ENCODE measurements at places on chromosomes 13 and 19. TPM values are rescaled to one million over a fixed set of nuclear protein-coding genes. Genes with fewer than 3 reads are reported as not detected.

DNA sequence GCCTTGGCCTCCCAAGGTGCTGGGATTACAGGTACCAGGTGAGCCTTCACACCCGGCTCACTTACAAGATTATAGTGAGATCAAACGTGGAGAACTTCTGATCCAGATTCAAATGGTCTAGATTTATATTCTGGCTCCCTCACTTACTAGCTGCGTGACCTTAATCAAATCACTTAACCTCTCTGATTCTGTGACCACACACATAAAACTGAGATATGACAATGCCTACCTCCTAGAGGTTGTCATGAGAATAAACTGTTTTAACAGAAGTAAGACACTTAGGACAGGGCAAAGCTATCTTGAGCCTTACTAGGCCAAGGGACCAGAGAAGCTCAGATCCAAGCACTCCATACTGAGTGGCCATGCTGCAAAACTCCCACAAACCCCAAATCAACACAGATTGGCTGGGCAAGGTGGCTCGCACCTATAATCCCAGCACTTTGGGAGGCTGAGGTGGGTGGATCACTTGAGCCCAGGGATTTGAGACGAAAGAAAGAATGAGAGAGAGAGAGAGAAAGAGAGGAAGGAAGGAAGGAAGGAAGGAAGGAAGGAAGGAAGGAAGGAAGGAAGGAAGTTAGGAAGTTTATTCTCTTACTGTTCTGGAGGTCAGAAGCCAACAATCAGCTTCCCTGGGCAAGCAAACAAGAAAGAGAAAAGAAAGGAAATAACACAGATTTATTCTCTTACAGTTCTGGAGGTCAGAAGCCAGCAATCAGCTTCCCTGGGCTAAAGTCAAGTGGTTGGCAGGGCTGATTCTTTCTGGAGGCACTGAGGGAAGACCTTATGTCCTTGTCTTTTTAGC is 46.1 kb upstream of the MAP3K10 start:
- H3K27me3 ChIP-seq = peaks cover 2% of the 10 kb centered on the region
- H3K4me1 ChIP-seq = no peaks in the 10 kb centered on the region
- H3K4me3 ChIP-seq = no peak overlapping the region
- DNase-seq = no peak

OR7C1 gene
- 0.10 TPM for total RNA-seq

- no peak overlapping the region for H3K4me3 ChIP-seq
- no peak for DNase-seq
- no peak overlapping the region for H3K27ac ChIP-seq
Measured at GRCh38 chr13:21076253-21076652, 14.9 kb upstream of the LATS2 start.

DNA sequence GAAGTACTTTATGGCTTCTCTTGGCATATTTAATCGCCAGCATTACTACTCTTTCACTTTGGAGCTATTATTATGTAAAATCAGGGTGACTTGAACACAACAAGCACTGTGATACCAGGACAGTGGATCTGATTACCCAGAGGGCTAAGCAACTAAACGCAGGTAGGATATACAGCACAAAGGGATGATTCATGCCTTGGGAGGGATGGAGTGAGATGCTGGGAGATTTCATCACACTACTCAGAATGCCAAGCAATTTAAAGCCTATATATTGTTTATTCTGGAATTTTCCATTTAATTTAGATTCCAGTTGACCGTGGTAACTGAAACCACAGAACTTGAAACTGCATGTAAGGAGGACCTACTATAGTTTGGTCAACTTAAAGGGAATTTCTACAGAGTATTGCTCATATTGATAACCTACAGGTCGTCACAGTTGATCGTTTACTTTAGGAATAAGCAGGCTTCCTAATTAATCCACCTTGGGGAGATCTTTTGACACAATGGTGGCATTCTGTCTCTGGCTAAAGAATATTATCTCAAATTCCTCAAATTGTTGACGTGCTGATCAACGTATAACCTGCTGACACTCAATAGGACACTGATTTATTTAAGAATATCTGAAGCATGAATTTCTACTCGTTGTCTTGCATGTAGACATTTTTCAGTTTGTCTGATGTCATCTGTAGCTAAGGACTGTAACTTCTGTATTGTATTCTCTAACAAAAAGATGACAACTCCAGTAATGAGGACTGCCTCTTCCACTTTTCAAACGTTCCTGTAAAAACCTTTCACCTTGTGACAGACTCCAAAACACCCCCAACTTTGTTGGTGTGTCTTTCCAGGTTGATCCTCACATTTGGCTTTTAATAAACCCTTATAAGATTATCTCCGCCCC is 254.2 kb downstream of the GPC5 start:
- H3K4me1 ChIP-seq = peaks cover under 1% of the 10 kb centered on the region
- H3K4me3 ChIP-seq = no peak overlapping the region
- no peak overlapping the region for H3K27ac ChIP-seq
- H3K36me3 ChIP-seq = no peaks in the 10 kb centered on the region

GRCh38 chr13:36675213-36675536 is 1.4 kb downstream of the SERTM1 start:
- peaks cover 15% of the 10 kb centered on the region for H3K4me1 ChIP-seq
- no peaks in the 10 kb centered on the region for H3K36me3 ChIP-seq
- H3K27ac ChIP-seq = no peak overlapping the region
- H3K27me3 ChIP-seq = peaks cover 29% of the 10 kb centered on the region
- DNase-seq = no peak

DNA sequence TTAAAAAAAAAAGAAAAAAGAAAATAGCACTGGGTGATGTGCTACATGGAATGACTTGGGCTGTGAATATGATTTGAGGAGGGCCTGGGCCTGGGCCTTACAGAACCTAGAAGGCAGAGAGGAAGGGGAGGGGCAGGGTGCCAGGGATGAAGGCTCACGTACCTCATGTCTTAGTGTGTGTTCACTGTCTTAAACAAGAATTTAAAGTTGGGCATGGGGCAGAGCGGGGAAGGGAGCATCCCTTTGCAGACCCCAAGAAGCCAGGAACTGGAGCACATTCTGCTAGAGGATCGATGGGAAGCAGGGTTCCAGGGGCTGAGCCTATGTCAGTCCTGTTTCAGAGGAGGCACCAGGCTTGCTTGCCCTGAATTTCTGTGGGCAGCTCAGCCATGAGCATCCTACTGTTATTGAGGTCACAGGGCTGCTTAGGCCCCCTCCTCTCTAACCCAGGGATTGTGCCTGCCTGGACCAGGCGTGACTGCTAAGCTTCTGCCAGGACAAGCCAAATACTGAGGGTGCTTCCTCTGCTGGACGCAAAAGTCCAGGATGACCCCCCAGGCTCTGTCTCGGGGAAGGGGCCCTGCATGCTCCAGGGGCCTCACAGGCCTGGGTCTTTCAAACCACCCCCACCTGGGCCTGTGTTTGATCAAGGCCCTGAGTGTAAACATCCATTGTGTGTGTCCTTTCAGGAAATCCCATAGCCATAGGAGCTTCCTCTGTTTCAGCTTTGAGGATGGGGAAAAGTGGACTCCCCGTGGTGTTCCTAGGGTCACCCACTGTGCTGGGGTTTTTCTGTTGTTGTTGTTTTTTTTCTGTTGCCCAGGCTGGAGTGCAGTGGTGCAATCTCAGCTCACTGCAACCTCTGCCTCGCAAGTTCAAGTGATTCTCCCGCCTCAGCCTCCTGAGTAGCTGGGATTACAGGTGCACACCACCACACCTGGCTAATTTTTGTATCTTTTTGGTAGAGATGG is 4.8 kb downstream of the LSR start:
- DNase-seq = no peak
- peaks cover 13% of the 10 kb centered on the region for H3K4me1 ChIP-seq
- peaks cover 18% of the 10 kb centered on the region for H3K27me3 ChIP-seq
- no peak overlapping the region for H3K4me3 ChIP-seq
- no peaks in the 10 kb centered on the region for H3K36me3 ChIP-seq
- no peak overlapping the region for H3K27ac ChIP-seq

MEIOSIN gene
- total RNA-seq = not detected

ZNF44 gene
- 18.9 TPM for total RNA-seq

DNA sequence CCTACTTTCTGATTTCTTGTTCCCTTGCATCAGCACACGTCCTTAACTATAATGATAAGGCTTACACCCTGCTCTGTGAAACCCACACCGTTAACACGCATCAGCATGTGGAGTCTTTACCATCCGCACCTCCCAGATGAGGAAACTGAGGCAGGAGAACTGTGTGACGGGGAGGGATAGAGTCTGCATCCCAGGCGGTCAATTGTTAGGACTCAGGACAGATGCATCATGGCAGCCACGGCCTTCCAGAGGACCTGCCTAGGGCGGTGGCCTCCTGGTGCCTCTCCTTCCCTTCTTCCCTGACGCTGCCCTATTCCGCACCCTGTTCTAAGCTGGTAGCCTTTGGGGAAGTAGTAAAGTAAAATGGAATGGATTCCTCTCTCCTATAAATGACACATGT is 326.0 kb downstream of the TEX29 start:
- no peak overlapping the region for H3K4me3 ChIP-seq
- H3K27me3 ChIP-seq = no peaks in the 10 kb centered on the region
- peaks cover 2% of the 10 kb centered on the region for H3K4me1 ChIP-seq
- no peak for DNase-seq
- no peaks in the 10 kb centered on the region for H3K36me3 ChIP-seq

HMG20B gene
- total RNA-seq = 25.7 TPM

GRCh38 chr19:51490676-51491075 is 10.9 kb downstream of the SIGLEC12 start:
- H3K27me3 ChIP-seq = peaks cover 9% of the 10 kb centered on the region
- no peak overlapping the region for H3K27ac ChIP-seq
- DNase-seq = no peak
- H3K36me3 ChIP-seq = no peaks in the 10 kb centered on the region
- H3K4me1 ChIP-seq = no peaks in the 10 kb centered on the region

CATSPERD gene
- not detected for total RNA-seq

RNF225 gene
- not detected for total RNA-seq

DNA sequence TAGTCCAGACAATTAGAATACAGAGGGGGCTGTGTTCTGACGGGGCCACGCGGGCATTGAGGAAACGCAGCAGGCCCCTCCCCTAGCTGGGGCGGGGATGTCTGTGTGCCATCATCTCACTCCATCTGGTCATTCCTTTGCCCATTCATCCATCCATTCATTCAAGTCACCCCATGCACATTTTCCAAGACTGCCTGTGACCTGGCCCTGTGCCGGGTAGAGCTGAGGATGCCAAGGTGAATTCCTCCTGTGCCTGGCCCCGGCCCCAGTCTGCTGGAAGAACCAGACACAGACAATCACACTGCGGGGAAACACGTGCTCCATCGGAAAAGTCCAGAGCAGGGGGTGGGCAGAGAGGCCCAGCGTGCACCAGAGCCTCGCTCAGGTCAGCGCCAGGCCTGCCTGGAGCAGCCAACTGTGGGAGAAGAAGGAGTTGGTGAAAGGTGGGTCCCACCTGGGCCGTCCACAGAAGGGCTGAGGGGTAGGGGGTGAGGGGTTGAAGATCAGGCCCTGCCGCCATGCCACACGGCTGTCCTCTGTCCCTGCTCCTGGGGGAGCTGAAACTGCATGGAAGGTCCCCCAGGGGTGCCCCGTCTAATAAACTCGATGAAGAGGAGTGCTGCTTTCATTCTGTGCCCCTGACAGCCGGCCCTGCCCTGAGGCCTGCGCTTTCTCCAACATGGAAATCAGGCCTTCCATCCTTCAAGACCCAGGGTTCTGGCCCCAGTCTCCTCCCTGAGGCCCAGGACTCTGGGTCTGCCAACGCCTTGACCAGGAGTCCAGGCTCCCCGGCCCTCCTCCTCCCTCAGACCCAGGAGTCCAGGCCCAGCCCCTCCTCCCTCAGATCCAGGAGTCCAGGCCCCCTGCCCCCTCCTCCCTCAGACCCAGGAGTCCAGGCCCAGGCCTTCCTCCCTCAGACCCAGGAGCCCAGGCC is 1.6 kb upstream of the CACNG6 start:
- no peak overlapping the region for H3K4me3 ChIP-seq
- H3K4me1 ChIP-seq = peaks cover 23% of the 10 kb centered on the region
- H3K27me3 ChIP-seq = peaks cover 24% of the 10 kb centered on the region
- DNase-seq = no peak
- no peaks in the 10 kb centered on the region for H3K36me3 ChIP-seq
- H3K27ac ChIP-seq = no peak overlapping the region

AMH gene
- total RNA-seq = 2.8 TPM

DNA sequence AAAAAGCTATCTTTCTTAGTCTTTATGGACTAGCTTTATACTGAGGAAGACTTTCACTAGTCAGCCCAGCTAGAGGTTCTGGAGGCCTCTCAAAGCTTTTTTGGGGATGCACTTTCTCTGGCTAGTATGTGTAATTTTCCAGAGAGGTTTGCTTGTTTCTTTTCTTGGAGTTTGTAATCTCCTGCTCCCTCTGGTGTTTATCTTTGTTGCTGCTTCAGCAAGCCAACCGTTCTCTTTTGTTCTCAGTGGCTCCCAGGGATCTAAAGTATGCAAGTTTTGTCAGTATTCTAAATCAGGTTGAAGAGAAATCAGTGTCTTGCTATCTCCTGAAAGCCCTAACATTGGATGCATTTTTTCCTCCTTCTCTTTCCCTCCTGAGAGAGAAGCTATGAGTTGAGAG is 121.1 kb upstream of the MYO16 start:
- no peak for DNase-seq
- H3K27me3 ChIP-seq = no peaks in the 10 kb centered on the region
- no peak overlapping the region for H3K27ac ChIP-seq
- no peak overlapping the region for H3K4me3 ChIP-seq
- no peaks in the 10 kb centered on the region for H3K4me1 ChIP-seq

LILRB3 gene
- total RNA-seq = 1.7 TPM

- no peaks in the 10 kb centered on the region for H3K27me3 ChIP-seq
- no peak overlapping the region for H3K27ac ChIP-seq
- no peak overlapping the region for H3K4me3 ChIP-seq
- no peak for DNase-seq
- no peaks in the 10 kb centered on the region for H3K36me3 ChIP-seq
Measured at GRCh38 chr19:7751157-7751783, 3.9 kb upstream of the CD209 start.

- no peak overlapping the region for H3K27ac ChIP-seq
- DNase-seq = peak; percentile 35
- no peaks in the 10 kb centered on the region for H3K36me3 ChIP-seq
- no peaks in the 10 kb centered on the region for H3K27me3 ChIP-seq
- no peak overlapping the region for H3K4me3 ChIP-seq
Measured at GRCh38 chr19:34145741-34146202, 26.5 kb upstream of the LSM14A start.

IL12RB1 gene
- total RNA-seq = 0.40 TPM

- H3K27ac ChIP-seq = no peak overlapping the region
- H3K4me1 ChIP-seq = no peaks in the 10 kb centered on the region
- no peak for DNase-seq
- H3K4me3 ChIP-seq = no peak overlapping the region
Measured at GRCh38 chr19:54335979-54336892, 2.7 kb downstream of the LILRA4 start.

SULT2B1 gene
- 0.39 TPM for total RNA-seq

LILRB4 gene
- total RNA-seq = 3.5 TPM

All from spinal cord (tissue), 10 donors.